ENCODE measurements at places on chromosomes 5 and 9. TPM values are rescaled to one million over a fixed set of nuclear protein-coding genes. Genes with fewer than 3 reads are reported as not detected.

GRCh38 chr5:126656401-126657007 is 55.8 kb downstream of the PHAX start:
- DNase-seq: no peak

DNA sequence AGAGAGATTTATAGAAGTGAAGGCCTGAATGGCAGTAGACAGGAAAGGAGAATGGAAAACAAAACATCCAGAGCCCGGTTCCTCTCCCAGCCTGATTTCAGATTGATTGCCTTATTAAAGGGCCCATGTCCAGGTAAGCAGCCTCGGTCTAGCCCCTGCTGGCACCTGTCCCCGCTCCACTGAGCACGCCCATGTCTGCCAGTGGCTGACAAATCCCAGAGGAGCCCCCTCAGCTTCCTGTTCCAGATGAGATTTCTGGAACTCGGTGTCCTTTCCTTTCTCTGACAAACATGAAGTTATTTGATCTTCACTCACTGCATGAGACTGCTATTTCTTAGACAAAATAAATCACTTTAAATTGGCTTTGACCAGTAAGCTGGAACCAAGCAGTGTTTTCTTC is 187.0 kb upstream of the ADCY2 start:
- no peak for DNase-seq

The PPP3R2 gene
- total RNA-seq: not detected

The C9orf153 gene
- not detected for total RNA-seq

The F12 gene
- total RNA-seq: 0.45 TPM

Data from natural killer cell treated with Interleukin-12 subunit alpha and Interleukin-12 subunit beta and Interleukin-15 and Interleukin-18, amount 100 ng/mL, for 72 hours (primary cell).